ENCODE measurements at places on chromosomes 7 and 10.

GRCh38 chr7:35971133-35971891, 170.5 kb downstream of the SEPTIN7 start:
- no peak for DNase-seq

GRCh38 chr7:152967958-152968357, 208.4 kb downstream of the ACTR3B start:
- DNase-seq: peak; percentile 5

- DNase-seq: no peak
These were observed 9.3 kb upstream of the PAPOLB start for GRCh38 chr7:4871056-4871680.

- DNase-seq: no peak
These were observed 9.4 kb downstream of the CLDN12 start for GRCh38 chr7:90412458-90413184.

DNA sequence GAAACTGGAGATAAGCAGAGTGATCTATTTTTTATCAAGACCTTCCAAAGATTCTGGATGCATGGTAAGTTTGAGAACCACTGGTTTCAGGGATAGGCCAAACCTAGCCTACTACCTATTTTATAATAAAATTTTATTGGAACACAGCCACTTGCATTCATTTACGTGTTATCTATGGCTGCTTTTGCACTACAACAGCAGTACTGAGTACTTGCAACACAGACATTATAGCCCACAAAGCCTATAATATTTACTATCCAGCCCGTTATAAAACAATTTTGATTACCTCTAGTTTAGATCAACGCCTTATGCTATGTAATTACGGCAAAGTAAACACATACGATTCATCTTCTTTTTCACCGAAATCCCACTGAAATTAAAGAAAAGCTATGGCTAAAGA, 18.4 kb downstream of the STEAP1 start:
- DNase-seq: no peak

GRCh38 chr7:11374629-11375028, 401.0 kb downstream of the PHF14 start:
- no peak for DNase-seq

Data from NCI-H446 (cell line).